ENCODE measurements at places on chromosomes 12 and 14.

DNA sequence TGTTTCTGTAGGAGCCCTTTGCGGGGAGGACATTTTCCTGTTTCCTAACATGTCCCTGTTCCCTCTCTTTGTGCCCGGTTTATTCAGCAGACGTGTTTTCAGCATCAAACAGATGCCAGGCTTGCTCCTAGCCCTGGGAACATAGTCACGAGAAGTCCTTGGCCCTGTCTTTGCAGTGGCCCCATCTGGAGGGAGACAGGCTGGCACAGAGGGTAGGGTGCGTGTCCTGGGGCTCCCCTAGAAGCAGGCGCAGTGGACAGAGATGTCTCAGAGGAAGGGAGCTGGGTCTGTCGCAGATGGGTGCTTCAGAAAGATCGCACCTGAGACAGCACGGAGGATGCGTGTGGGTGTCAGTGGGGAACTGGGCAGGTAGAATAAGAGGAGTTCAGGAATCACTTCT lies 75.0 kb upstream of the DYNC1H1 start:
- no peak for DNase-seq

DNA sequence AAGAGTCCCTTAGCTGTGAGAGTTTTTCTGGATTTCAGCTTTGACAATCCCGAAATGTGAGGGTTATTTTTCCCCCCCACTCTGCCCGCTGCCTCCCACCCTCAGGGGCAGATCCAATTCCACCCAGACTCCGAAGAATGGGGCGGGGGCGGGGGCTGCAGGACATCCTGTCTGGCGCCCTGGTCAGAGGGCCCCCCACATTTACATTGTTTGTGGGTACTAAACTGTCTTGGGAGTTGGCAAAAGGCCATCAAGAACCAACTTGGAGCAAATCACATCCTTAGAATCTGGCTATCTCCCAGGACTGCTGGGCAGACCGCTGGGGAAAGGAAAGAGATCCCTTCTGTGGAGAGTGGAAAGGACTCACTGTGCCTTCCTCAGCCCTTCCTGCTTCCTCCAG lies 2.4 kb downstream of the EMP1 start:
- DNase-seq = no peak

DNA sequence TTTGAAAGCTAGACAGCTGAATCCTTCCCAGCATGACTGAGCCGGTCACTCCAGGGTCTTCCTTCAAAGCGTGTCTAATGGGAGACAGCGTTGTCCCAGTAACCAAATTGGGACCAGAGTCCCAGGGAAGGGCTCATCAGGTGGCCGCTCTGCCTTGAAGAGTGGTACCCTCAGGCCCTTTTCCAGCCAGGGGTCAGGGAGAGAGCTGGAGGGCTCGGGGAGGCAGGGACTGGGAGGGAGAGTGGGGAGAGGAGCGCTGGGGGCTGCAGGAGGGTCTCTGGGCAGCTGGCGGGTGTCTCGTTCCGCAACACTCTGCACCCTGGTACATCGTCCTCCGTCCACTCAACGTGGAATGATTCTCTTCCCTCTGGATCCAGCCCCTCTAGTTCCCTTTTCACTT lies 1.6 kb upstream of the RTL1 start:
- no peak for DNase-seq

DNA sequence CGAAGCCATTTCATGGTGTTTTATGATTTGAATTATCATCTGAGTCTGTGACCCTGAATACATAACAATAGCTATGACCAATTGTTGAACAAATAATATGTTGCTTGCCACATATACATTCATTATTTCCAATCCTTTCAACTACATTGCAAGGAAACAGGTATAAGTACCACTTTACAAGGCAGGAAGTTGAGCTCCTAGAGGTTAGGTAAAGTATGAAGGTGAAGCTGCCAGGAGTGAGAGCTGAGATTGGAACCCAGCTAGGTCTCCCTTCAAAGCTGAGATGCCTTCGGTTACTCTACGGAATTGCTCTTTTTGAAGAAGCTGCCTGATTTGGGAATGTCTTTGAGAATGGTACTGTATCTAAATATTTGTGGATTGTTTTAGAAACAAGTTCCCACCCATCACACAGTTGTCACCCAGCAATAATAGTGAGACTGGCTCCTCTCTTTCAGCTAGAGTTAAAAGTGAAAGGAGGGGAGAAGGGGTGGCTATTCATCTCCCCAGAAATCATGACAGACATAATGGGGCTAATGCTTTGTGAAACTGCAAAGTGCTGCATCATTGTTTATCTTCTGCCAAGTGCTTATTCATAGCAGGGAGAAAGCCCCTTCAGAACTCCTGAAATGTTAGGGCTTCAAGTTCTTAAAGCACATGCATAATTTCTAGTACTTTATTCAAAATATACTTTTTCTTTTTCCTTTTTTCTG lies 75.9 kb upstream of the AMIGO2 start:
- peak; percentile 79 for DNase-seq

- DNase-seq = no peak
Observed at GRCh38 chr14:22390824-22391461, 198.1 kb downstream of the DAD1 start.

DNA sequence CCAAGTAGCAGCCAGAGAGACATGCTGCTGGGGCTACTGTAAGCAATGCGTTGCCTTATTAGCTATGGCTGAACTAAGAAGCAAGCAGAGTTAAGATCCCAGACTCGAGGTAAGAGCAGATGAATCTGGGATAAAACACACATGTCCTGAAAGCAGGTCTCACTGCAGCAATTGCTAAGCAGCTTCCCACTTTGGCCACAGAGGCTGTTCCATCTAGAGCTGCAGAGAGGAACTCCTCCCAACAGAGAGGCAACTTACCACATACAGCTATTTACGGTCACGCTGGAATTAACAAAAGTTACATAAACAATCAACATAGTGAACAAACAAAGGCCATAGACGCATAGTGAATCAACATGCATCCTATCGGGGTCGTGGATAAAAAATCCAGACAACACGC lies 90.2 kb downstream of the KSR2 start:
- no peak for DNase-seq

- no peak for DNase-seq
Observed at GRCh38 chr12:99137124-99137855, 492.2 kb downstream of the APAF1 start.

DNA sequence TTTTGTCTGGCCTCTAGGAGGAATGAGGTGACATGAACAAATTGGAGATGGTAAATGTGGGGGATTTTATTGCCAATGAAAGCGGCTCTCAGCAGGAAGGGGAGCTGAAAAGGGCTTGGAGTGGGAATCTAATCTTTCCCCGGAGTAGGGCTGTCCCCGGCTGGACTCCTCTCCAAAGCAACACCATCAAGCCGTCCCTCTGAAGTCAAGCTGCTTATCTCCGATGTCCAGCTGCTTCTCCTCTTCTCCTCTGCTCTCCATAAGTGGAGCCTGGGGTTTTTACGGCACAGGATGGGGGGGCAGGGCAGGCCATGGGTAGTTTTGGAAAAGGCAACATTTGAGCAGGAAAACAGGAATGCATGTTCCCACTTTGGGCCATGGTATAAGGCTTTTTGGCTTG lies 113.5 kb downstream of the TMEM132D start:
- no peak for DNase-seq

DNA sequence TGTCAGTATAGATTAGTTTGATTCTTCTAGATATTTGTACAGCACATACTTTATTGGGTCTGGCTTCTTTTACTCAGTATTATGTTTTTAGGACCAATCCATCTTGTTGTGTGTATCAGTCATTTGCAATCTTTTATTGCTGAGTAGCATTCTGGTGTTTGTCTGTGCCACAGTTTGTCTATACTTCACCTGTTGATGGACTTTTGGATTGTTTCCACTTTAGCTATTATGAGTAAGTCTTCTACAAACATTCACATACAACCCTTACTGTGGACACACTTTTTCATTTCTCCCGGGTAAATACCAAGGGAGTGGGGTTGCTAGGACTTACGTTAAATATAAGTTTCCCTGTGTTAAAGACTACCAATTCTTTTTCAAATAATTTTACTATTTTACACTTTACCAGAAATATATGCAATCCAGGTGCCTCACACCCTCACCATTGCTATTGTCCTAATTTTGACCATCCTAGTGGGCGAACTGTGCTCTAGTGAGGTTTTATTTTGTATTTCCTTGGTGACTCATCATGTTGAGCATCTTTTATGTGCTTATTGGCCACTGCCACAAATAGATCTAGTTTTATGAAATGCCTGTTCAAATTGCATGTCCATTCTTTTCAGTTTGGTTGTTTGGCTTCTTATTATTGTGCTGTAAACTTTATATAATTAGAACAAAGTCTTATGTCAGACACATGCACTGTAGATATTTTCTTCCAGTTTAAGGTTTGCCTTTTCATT lies 304.7 kb upstream of the TMTC1 start:
- no peak for DNase-seq

DNA sequence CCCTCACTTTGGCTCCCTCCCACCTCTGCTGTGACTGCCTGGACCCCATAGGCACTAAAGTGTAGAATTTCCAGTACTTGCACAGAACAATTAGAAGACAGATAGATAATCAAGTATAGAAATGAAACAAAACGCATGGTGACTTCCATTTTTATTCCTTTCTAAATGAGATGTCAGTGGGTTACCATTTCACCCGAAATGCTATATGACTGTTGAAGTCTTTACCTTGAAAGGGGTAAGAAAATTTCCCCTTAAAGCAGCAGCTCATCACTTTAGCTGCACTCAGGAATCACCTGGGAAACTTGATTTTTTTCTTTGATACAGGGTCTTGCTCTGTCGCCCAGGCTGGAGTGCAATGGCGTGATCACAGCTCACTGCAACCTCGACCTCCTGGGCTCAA lies 12.5 kb upstream of the KSR2 start:
- DNase-seq = no peak

DNA sequence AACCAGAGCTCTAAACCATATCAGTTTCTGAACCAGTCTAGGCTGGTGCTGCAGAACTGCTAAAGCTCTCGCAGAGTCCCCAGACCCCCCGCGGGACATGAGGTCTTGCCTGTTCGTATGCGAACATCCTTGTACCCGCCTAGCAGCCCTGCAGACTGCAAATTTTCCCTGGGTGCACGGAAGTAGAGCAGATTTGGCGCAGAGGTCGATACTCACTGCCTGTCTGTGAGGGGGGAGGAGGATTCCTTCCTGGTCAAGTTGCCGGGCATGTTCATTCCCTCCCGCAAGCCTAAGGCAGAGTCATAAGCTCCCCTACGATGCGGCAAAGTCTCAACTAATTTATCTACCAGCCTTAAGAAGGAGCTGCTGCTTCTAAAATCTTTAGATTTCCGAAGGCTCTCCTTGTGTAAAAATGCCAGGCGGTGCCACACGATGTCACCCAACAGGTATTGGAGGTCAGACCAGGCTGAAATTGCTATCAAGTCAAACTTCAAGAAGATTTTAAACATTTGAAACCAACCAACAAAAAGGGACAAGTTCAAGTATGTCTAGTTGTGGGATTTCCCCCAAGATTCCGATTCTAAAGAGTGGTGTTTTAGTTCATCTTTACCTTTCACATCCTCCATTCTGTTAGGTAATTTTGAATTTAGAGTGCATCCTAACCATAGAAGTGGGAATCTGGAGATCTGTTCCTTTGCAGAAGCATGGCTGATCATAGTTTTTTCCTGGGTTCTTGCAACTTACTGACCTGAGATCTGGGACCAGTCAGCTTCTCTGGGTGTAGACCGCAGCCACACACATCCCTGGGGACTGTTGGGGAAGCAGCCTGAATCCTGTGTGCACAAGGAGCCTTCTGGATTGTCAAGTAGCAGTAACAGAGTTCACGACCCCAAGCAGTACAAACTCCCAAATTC lies 1.6 kb upstream of the PAX9 start:
- DNase-seq = peak; percentile 27

- DNase-seq = no peak
Observed at GRCh38 chr12:67320614-67321295, 51.6 kb downstream of the CAND1 start.

GRCh38 chr14:95979339-95980042 lies 59.7 kb upstream of the C14orf132 start:
- no peak for DNase-seq

GRCh38 chr14:103745424-103745823 lies 29.8 kb downstream of the ZFYVE21 start:
- no peak for DNase-seq

- DNase-seq = no peak
Observed at GRCh38 chr12:75933101-75933500, 98.5 kb downstream of the PHLDA1 start.

- no peak for DNase-seq
Observed at GRCh38 chr12:88418856-88419497, 161.3 kb downstream of the KITLG start.

GRCh38 chr14:24362241-24362960 lies 5.6 kb upstream of the NFATC4 start:
- DNase-seq = no peak

- no peak for DNase-seq
Observed at GRCh38 chr12:34288963-34289345, 266.7 kb downstream of the ALG10 start.

DNA sequence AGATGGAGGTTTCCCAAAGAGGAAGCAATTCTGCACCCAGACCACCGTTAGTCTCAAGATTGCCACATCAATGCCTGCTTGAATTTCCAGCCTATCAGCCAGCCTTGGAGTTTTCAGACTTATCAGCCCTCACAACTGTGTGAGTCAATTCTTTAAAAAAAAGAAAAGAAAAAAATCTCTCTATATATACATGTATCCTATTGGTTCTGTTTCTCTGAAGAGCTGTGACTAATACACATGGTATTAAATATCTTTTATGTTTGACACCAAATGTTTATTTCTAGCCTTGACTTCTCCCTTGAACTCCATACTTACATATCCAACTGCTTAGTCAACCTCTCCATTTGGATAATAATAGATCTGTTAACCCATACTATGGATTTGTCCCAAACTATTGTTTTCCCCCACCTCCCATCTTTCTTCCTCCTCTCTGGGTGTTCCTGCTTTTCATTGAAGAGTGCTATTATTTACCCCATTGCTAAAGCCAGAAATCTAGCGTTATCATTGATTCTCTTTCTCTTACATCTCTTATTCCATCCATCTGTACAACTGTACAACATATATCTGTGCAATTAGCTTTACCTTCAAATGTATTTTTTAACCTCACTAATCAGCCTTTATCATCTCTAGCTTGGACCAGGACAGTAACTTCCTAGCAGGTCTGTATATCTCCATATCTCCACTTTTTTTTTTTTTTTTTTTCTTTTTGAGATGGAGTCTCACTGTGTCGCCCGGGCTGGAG lies 22.7 kb upstream of the EID3 start:
- no peak for DNase-seq

DNA sequence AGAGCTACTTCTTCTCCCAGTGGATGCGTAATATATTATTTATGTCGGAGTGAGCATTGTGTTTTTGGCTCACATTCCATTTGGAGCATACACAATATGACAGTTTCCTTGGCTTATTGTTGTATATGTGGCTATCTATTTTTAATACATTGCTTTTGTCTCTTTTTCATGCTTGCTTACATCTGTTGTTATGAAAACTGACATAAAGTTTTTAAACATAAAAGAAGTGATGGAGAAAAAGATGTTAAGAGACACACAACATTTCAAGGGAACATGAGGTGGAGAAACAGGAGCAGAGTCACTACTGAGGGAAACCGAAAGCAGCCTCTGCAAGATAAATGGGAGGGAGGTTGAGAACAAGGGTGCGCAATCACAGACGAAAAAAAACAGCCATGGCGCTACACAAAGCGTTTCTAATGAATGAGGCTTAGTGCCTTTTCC lies 228.4 kb upstream of the NPAS3 start:
- DNase-seq = no peak

- peak; percentile 42 for DNase-seq
Observed at GRCh38 chr14:104876251-104876699, 11.2 kb downstream of the CEP170B start.

All from erythroblast (primary cell).